ENCODE measurements at places on chromosomes 4 and X.

DNA sequence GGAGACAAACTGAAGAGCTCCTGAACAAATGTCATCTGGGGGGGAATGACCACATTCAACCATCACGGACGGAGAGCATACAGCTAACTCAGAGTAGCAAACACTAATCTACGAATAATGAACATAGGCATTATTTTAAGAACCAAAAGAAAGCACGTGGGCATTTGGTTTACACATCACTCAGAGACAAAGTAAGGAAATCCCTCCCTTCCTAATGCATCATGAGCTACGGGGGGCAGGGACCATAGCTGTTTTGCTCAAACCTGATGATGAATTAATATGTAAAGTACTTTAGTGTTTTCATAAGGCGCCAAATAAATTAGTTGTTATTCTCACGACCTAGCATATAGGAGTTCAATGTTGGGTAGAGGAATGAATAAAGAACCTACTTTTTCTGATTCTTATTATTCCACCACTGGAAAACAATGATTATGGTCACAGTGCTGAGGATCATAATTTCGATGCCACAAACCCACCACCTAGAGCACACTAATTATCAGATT is 11.7 kb upstream of the TMEM156 start:
- no peak for DNase-seq

DNA sequence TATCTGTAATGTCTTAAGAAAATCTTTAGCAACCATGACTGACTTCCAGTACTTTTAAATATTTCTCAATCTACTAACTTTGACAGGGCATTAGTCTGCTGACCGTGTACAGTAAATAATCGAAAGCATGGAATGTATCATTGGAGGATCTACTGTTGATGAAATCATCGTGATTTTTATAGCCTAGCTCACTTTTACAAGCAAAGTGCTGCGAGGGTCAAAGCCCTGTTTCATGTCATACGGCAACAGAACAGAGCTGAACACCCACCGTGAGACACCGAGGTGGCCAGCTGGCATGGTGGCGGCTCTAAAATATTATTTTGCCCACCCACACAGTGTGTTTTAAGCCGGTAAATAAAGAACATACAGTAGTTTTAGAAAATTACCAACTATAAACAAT is 679.3 kb downstream of the FAT4 start:
- no peak for DNase-seq

GRCh38 chr4:147830987-147831386 is 99.1 kb downstream of the ARHGAP10 start:
- DNase-seq, result no peak

DNA sequence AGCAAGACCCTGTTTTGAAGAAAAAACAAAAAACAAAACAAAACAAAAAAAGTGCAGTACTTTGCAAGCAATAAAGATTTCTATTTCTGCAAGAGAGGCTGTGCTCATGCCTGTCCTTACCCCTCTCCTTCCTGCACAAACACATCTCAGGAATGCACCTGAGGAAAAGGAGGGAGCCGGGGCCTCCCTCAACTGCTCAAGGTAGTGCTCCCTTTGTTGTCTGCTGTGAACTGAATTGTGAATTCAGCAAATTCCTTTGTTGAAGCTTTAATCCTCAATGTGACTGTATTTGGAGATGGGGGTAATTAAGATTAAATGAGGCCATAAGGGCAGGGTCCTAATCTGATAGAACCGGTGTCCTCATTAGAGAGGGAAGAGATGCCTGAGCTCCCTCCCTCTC is 13.9 kb downstream of the FTSJ1 start:
- no peak for DNase-seq

GRCh38 chr4:168751263-168752225 is 254.7 kb downstream of the PALLD start:
- DNase-seq, result no peak

DNA sequence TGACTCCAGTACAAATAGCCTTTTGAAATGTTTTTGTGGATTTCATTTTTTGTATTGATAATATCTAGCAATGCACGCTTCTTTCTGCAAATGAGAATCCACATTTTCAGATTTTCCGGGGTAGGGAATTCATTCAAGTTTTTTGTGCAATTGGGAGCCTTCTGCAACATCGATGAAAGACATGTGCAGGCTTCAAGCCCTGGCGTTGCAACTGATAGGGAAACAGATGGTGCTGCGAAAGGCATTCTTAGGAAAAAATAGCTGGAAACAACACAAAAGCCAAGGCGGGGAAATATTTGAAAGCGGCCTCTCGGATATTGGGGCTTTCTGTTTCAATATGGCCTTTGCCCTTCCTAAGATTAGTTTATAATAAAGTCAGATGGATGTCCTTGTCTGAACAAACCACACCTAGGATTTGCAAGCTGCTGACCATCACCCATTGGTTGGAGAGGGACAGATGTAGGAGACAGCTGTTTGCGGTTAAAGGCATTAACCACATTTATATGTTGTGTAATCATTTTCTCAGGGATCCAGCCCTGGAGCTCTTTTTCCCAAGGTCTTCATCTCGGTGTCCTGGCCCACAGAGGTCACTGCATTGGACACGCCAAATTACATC is 136.5 kb downstream of the PRKX start:
- no peak for DNase-seq

GRCh38 chr4:40856840-40857362 is 107.1 kb downstream of the NSUN7 start:
- DNase-seq, result peak; percentile 82

Data from lower lobe of right lung (tissue), 2 donors.